ENCODE measurements at places on chromosomes 7 and 10.

GRCh38 chr7:105532709-105533460 lies 884 bp downstream of the RINT1 start:
- no peak for DNase-seq

- DNase-seq = no peak
Measured at GRCh38 chr10:118471863-118472262, 123.6 kb downstream of the PRLHR start.

DNA sequence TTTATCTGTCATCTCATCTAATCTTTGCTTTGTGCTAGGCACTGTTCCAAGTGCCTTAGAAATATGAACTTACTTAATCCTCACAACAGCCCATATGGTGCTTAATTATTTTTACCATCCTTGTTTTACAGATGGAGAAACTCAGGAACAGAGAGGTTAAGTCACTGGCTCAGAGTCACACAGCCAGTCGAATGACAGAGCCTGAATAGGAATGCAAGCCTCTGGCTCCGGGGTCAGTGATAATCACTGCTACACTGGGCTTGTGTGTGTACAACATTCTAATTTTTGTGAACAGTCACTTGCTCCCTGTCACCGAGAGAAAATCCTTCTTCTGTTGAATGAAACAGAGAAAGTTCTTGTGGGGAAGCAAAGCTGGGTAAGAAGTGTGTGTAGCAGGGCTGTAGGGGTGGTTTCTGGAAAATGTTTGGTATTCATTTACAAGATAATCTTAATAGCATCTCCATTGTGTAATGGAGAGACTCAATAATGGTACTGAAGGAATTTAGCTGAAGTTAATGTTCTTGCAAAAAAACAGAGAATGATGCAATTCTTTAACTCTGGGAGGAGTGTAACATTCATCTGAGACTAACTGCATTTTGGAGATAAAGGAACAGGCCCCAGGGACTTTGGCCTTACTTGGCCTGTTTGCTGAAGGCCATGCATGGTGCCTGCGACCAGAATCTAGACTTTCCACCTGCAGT lies 290.6 kb downstream of the FRMD4A start:
- DNase-seq = no peak

DNA sequence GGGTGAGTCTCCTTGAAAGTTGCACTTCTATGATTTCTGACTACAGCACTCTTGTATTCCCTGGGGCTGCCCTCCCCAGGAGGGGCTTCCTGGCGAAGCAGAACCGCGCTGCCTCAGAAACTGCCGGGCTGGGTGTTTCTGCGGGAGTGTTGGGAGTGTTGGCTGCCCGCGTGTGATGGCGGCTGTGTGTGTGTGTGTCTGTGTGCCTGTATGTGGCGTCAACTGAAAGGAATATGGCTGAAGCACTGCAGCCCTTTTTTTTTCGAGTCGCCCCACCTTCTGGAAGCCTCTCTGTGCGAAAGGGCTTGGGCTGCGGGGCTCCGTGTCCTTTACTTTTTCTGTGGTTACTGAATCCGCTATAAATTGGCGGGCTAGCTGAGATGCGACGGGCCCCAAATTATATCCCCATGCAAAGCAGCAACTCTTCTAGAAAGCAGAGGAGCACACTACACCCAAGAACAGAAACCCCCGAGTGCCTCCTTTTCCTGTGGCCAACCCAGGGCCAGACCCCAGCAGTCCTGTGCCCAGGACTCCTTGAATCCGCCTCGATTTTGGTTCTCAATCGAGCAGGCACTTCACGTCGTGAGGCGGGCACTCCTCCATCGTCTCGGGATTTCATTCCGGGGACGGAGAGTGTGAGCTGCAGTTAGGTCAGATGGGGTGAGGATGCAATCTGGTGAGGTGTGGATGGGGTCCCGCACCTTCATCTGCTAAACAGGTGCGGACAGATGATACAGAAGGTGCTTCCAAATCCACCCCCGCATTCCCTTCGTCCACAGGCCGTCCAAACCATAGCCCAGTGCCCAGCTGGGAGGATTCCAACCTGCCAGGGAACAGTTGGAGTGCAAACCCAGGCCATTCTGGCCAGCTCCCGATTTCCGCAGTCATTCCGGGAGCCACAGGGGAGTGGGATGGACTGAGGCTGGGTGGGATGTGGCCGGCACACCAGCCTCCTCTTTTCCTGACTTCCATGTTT lies 22.5 kb upstream of the ZNF273 start:
- no peak for DNase-seq

DNA sequence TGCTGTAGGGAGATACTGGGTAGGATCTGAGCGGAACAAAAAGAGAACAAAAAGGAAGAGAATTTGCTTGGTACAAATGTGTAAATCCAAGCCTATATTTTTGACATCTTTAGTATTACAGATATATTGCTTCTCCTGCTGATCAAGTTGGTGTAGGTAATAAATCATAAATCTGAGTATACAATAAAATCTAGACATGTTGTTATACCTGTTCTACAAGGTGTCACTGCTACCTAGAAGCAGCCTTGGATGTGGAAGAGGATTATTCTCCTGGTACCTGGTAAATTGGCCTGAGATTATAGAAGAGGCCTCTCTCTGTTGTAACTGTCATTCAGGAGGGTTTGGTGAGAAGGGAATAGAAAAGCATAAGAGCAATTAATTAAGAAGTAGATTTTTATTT lies 89.9 kb upstream of the LSM8 start:
- DNase-seq = no peak

DNA sequence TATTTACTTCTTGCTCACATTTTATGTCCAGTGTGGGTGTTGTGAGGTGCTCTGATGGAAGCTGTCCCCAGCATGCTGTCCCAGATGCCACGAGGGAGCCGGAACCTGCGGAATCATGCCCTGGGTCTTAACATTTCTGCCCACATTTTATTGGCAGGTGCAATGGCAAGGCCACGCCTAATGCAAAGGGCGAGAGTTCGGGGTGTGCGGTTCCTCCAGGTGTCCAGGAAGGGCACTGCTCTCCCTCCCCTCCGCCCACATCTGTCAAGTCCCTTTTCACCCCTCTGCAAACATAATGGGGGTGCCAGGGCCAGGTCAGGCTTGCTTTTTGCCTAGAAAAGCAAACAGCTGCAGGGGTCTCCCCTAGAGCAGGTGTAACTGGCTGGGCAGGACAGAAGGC lies 16.4 kb downstream of the PDAP1 start:
- DNase-seq = no peak

GRCh38 chr7:102321351-102322201 lies 34.7 kb downstream of the SPDYE6 start:
- DNase-seq = no peak

DNA sequence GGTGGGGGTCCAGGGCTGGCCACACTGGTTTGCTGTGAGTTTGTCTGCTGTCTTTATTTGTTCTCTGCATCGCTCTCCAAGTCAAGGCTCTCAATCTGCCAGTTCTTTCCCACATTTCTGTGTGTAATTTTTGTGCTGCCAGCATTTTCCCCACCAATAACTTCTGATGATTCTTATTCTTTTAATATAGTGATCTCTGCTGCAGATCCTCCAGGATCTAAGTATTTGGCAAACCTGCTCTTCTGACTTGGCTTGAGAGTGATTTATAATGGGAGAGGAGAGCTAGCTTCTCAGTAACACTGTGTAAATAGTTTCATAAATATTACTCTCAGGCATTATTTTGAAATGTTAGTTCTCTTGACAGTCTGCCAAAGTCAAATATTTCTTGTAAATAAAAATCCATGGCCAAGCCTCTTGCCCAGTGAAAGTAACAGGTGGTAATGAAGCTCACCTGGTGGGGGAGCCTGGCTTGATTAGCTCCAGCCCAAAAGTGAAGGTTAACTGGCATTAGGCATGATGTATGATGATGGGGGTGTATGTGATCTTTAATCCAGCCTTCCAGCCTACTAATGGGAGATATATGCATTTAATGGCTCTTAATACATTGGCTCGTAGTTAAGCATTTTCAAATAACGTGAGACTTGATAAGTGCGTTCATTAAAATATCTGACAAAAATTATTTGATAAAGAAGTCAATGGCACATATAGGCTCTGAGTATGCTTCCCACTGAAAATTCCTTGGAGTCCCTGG lies 1055.9 kb downstream of the KCNMA1 start:
- no peak for DNase-seq

DNA sequence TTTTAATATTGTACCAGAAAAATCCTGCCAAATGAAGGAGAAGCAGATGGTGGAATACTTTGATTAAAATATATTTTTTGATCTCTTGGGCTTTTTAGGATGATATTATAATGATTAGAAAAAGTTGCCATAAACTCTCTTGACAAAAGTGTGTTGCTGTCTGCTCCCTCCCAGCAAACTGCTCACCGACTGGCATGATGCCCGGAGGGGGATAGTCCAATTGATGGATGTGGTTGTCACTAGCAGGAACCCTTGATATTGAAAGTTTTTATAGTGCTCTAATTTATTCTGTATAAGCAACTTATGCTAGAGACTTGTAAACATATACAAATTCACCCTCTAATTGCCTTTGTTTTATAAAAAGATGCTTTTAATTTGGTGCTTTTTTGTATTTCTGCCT lies 114.0 kb downstream of the DNAH11 start:
- DNase-seq = no peak

DNA sequence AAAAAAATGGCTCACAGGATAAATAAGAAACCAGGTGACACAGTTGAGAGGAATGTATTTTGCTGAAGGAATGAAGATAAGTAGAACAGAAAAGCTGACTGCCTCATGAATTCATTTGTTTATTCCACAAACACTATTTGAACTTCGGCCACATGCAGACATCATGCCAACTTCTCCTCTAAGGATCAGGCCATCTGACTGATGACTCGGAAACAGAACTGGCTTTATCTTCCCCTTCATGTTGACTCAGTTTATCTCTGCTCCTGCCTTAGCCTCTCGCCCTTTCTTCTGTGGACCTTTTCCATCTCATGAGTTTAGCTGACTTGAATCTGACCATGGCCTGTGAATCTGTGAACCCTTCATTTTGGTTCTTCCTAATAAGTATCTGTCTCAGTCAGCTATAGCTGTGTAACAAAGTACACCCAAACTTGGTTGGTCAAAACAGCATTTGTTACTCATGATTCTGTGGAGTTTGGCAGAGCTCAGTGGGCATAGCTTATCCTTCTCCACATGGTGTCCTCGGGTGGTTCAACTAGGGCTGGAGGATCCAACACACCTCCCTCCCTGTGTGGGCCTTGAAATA lies 44.0 kb upstream of the GRID1 start:
- no peak for DNase-seq

DNA sequence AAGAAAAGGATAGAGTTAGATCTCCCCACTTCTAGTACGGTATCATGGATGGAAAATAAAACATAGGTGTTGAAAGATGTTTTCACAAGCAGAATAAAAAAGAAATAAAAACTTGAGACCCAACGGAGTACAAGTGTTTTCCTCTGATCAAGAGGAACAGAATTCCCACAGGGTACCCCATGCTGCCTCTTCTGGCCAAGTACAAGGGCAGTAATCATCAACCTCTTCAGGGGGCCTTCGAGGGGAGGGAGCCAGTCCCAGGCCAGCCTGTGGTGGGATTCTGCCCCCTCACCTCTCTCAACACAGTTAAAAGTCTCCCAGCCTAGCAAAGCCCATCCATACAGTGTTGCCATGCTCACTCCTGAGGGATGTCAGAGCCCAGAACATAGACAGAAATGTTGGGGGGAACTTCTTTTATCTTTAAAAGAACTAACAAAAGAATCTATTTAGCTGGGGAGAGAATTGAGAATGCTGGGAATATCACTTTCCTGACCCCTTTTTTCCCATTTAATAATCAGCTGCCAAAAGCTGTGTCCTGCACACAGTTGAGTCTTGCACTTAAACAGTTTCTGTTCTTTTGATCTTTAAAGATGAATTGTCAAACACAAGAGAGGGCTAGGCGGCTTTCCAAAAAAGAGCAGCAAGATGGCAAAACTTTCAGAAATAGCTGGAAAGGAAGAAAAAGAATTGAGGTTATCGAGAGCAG lies 101.7 kb downstream of the PTN start:
- no peak for DNase-seq

DNA sequence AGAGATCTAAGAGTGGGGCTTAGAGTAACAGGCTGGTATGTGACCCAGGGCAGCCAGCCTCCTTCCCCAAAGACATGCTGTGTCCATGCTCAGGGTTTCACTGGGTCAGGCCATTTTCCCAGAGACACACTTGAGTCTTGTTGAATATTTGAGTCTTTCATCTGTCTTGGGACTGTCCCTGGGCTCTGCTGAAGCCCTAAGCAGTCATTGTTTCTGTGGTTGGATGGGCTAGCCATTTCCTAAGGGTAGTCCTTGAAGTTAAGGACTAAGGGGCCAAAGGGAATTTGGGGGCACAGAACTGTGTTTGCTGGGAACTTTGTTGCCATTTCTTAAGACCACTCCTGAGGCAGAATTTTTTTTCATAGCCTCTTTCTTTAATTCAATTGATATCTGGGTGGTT lies 98.4 kb upstream of the SAMD8 start:
- DNase-seq = no peak

DNA sequence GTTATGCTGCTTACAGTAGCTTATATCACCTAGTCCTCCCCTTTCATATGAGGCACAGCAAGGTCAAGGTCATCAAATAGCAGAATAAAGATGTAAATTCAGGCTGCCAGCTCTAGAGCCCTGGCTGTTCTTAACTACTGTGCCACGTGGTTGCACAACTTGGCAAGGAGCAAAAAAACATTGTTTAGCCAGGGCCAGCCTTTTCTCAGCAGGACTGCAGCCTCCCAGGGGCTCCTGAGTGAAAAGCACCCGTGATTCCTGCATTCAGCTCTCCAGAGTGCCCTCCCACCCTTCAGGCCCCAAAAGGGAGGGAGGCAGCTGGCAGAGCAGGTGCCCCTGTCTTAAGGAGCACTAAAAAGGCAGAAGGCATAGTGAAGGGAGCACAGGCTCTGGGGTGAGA lies 31.8 kb upstream of the TM9SF3 start:
- DNase-seq = no peak

DNA sequence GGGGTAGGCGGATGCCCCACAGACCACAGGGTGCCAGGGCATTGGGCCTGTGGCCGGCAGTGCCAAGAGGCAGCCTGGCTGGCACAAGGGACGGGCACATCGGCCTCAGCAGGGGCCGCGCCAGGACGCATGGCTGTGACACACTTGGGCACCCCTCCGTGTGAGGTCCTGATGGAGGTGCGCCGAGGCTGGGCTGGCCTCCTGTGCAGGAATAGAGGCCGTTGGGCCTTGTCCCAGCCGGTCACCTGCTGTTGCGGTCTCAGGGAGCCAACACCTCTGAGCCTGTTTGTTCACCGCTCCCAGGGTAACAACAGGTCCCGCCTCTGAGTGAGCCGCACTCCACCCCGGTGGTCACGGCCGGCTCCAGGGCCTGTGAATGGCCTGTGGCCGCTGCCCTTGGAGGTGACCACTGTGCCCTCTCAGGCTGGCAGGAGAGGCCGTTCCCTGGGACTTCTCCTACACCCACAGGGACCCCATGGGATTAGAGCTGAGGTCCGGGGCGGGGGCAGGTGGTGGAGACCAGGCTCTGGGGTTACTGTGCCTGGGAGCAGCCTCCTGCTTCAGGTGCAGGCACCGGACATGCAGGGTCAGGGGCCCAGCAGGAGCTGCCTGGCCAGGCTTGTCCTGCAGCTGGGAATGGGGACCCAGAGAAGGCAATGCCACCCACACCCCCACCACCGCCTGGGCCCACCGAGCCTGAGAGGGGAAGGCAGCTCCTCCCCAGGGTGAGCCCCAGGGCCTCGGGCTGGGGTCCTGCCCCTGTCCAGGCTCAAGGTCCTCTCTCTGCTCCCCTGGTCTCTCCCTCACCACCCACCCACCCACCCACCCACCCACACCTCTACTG lies 12.0 kb downstream of the PWWP2B start:
- no peak for DNase-seq
